Right renal pelvis (tissue), 4 donors: ENCODE measurements at places on chromosomes 1 and 21.

DNA sequence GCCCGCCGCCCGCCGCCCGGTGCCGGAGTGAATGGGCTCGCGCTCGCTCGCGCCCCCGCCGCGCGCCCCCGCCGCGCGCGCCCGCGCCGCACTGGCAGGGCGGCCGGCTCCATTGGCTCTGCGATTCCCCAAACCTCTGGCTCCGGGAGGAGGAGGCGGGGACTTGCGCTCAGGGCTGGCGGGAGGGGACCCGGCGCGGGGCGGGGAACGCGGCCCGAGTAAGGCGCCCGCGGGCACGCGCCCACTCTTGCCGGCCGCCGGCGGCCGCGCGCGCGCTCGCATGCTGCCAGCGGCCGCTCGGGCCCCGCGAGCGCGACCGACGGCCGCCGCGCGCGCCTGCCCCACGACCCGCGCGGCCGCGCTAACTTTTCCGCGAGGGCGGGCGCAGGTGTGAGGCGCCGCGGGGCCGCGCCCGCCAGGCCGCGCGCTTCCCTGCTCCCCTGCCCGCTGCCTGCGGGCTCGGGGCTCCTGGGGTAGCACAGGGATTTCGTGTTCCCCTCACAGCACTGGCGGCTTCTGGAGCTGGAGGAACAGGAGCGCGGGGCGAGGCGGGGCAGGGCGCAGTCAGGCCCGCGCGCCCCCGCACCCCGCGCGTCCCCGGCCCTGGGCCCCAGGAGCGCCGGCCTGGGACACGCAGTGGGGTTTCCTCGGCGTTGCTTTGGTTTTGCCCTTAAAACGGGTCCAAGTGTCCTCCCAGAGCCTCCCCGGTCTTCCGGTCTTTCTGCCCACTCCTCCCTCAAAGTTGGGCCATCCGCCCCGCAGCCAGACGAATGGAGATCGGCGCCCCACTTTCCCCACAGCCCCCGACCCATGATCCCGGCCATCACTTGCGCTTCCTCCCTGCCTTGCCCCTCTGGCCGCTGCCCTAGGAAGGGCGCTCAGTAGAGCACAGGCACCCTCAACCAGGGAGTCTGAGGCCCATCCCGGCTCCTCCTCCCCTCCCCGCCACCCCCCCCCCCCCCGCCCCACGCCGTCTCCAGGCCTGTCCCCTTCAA lies 101.5 kb downstream of the CASZ1 start:
- DNase-seq, result no peak

- DNase-seq, result no peak
Measured at GRCh38 chr1:227666286-227666685, 68.8 kb downstream of the JMJD4 start.

DNA sequence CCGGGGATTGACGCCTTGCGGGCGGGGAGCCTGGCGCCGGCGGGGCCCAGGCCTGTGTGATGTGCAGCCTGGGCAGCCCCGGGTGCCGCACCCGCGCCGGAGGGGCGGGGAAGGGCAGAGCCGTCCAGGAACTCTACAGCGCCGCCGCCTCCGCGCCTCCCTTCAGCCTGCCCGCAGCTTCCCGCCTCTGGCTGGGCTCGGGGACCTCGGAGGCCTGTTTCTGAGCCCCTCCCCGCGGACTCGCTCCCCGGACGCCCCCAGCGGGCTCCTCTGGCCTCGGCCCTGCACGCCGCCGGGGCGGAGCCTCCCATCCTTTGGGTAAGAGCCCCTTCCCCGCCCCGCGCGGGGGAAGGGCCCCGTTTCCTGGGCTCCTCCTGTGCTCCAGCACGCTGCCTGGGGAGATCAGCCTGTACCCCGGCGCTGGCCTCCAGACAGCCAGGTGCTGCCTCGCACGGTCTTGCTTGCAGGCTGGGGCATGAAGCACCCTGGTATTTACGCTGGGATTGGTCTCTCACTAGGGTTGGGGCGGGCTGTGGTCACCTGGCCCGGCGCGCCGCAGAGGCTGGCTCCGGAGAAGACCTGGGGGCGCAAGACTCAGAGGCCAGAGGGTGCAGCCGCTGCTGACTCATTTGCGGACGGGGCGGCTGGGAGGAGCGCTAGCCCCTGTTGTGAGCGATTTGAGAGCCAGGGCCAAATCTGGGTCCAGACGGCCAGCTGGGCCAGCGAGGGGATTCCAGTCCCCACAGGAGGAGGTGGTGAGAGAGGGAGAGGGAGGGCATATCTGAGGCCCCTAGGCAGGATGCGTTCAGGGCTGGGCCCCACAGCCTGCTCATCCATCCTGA lies 5.7 kb upstream of the ACOT11 start:
- DNase-seq, result peak; percentile 53

DNA sequence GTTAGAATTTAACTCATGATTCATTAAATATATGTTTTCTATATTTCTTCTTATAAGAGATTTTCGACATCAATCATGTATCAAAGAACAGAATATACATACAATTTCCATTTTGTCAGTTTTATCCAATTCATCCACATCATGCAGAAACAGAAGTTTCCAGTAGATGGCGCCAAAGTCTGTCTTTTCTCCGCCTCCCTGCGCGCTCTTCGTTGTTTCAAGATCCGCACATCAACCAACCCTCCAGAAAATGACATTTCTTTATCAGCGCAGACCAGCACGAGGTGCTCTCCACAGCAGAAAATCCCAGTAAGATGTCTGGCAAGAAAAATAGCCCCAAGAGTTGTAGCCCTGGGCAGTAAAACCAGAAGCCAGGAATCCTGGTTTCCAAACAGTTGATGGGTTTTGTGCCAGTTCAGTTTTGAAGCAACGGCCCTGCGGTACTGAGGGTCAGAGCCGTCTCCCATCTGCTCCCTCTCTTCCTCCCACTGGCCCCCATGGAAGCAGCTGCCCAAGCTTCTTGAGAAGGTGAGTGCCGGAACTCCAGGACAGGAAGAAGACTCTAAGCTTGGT lies 38.6 kb upstream of the GPR137B start:
- DNase-seq, result peak; percentile 46

- DNase-seq, result no peak
Measured at GRCh38 chr1:84928979-84929378, 36.0 kb upstream of the LPAR3 start.

DNA sequence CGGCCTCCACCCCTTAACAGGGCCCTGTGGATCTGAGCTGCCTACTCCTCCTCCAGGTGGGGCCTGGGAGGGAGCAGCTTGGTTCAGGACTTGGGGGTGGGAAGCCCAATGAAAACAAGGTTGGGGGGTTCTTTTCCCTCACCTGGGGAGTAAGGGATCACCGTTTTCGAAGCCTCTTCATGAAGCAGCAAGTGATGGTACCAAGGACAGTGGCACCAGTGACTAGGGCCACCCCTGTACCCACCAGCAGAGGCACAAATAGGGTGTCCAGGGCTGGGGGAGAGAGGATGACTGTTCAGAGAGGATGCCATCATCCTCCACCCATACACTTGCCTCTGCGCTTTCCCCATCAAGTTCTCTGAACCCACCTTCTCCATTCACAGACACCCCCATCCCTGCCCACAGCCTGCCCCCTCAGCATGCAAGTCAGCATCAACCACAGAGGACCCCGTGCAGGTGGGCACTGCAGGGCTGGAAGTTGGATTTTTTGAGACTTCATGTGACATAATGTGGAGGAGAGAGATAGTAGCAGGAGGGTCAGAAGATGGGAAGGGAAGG lies 6.7 kb downstream of the IGSF8 start:
- no peak for DNase-seq

DNA sequence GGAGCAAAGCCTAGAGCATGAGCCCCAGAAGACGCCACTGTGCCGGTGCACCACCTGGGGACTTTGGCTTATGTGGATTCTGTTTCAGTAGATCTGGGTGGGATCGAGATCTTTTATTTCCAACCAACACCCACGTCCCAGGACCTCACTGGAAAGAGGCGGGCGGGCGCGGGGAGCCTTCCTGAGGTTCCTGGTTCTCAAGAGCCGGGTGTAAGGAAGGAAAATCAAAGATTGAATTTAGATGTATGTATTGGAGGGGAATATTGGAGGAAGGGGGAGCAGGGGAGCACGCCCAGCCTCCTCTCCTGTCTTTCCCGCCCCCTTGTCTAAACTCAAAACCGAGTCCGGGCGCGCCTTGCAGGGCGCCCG lies 6.2 kb upstream of the OLIG2 start:
- no peak for DNase-seq

- no peak for DNase-seq
Measured at GRCh38 chr21:29418813-29419212, 120.1 kb downstream of the BACH1 start.

- no peak for DNase-seq
Measured at GRCh38 chr1:41791667-41792484, 126.8 kb downstream of the HIVEP3 start.

- DNase-seq, result no peak
Measured at GRCh38 chr1:177274687-177275211, 104.0 kb downstream of the BRINP2 start.

DNA sequence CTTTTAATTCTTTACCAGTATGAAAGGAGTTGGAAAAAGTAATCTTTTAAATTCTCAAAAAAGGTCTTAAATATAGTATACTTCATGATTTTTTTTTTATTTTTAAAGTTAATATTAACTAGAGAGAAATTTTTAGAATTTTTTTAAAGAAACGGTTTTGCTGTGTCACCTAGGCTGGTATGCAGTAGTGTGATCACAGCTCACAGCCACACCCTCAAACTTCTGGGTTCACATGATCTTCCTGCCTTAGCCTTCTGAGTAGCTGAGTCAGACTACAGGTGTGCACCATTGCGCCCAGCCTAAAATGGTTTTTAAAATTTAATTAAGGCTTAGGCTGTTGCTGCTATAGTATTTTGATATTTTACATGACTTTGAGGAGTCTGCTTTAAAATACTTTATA lies 52.4 kb downstream of the TLCD4 start:
- no peak for DNase-seq

DNA sequence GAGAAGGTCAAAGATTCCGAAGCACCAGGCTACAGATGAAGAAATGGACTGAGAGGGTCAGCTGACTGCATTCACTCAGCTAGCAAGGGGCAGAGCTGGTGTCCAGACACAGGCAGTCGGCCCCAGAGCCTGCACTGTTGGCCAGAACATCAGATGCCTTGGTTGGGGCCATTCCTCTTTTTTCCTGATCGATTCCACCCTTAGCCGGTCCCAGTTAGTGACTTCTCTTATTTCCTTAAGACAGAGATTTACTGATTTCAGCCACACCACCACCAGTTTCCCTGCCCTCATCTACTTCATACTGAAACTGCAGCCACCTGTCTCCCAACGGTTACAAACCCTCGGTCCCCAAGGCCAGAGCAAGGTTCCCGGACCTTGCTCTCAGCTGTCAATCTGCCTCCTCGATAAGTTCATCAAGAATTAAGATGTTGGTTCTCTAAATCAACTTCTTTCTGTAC lies 11.5 kb downstream of the CD58 start:
- DNase-seq, result no peak

DNA sequence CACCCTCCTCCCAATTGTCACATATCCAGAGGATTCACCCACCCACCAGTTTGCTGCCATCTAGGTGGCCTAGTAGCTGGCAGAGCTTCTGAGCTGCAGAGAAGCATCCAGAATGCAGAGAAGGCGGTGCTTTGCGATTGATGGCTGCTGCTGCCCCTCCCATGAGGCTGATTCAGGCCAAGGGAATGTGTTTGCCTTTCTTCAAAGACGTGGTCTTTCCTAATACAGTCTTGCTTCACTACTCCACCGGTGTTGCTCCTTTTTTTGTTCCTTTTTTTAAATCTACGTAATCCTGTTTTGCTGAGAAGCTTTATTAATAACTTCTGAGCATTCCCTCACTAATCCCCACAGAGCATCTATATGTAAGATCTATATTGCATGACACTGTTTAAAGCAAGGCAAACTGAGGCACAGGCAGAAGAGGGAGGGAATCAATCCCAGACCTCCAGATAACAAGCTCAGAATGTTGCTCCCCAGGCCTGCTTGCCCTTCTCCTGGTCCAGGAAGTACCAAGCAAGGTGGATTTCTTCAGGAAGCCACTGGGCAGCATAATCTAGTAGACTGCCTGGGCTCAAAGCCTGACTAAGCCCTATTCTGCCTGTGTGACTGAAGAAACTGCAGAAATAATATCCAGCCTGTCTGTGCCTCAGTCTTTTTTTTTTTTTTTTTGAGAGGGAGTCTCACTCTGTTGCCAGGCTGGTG lies 275.5 kb upstream of the FMN2 start:
- no peak for DNase-seq

DNA sequence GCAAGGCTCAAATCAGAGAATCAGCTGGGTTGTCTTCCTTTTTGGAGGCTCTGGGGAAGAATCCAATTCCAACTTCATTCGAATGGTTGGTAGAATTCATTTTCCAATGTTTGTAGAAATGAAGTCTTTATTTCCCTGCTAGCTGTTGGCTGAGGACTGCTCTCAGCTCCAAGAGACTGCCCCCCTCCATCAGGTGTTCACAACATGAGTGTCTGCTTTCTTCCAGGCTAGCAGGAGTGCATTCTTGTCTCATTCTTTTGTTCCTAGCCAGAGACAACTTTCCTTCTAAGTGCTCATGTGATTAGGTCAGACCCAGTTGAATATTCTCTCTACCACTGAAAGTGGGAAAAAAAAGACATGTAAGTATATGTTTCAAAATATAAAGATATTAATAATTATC lies 95.2 kb downstream of the HLX start:
- no peak for DNase-seq

- no peak for DNase-seq
Measured at GRCh38 chr1:94395231-94395630, 23.0 kb upstream of the ABCD3 start.

DNA sequence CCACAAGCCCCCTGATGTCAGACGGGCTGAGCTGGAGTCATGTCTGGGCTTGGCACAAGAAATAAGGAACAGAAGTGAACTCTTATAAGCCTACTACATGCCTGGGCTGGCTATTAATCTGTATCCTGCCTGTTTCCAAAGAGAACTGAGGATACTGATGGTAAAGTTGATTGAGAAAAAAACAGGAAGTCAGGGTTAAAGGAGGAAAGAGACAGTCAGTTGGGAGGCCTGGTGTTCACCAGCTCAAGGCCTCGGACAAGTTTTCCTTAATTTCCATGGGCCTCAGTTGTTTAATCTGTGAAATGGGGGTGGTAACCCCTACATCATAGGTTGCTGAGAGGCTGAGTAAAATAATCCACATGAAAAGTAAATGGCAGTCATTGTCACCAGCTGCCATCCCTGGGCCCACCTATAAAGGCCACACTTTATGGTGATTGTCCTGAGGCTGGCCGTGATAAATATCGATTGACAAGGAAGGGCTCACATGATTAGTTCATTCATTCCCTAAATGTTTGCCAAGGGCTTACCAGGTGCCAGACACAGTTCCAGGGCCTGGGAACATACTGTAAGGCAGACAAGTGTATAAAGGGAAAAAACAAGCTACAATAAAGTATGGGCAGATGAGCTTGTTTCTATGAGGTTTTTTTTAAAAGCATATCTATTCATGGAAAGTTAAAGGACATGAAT lies 2.8 kb downstream of the ALDH4A1 start:
- no peak for DNase-seq
